Stimulated activated CD4-positive, alpha-beta T cell treated with anti-CD3 and anti-CD28 coated beads, Interleukin-1b, Interleukin-23, amount 100 ng/mL, for 1 hour (primary cell): ENCODE measurements at places on chromosomes 1 and 21.

DNA sequence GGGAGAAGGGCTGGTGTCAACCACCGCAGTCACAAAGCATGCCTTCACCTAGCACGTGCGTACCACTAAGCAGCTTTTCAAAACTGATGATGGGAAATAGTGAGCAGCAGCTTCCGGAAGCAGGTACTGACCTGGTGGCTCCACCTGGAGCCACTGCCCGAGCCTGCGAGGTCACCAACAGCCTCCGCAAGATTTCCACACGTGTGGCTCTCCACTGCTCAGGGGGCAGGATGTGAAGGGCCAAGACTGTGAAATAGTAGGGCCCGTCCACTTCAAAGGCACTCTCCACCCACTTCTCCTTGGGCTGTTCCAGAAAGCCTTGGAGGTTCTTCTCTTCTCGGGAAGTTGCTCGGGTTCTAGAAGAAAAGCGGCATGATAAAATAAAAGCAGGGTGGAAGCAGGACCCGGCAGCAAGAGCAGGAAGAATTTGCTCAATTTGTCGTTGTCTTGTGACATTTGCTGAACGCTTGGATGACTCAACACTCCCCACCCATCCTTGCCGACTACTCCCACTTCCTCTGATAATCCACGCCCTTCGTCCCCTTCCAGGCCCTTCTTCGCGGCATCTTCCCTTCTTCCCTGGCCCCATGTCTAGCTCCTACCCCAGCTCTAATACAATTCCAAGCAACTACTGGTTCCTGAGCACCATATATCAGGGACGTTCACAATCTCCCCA lies 124.9 kb upstream of the IFFO2 start:
- DNase-seq = no peak

DNA sequence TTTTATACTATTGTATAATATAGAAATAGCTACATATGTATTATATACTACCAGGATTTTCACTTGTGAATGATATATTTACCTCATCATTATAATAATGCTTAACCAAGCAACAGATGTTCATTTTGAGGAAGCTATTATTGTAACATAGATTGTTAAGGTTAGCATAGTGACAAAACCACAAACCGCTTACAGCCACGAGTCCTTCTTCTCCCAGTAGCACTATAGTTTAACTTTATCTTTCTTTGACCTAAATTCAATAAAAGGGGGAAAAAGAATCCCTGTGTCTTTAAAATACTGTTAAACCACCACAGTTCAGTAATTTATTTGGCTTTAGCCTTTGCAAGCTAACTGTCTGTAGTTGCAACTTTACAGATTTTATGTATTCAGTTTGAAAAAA lies 1039.4 kb upstream of the B3GALT2 start:
- DNase-seq = no peak

GRCh38 chr1:192342842-192343241 lies 26.1 kb downstream of the RGS21 start:
- DNase-seq = no peak

- DNase-seq = no peak
These were observed 130.7 kb upstream of the IGSF21 start for GRCh38 chr1:17976854-17977253.

GRCh38 chr1:40855513-40855912 lies 6.7 kb downstream of the CITED4 start:
- DNase-seq = no peak

GRCh38 chr1:182629080-182629479 lies 24.9 kb upstream of the RGS16 start:
- DNase-seq = no peak

DNA sequence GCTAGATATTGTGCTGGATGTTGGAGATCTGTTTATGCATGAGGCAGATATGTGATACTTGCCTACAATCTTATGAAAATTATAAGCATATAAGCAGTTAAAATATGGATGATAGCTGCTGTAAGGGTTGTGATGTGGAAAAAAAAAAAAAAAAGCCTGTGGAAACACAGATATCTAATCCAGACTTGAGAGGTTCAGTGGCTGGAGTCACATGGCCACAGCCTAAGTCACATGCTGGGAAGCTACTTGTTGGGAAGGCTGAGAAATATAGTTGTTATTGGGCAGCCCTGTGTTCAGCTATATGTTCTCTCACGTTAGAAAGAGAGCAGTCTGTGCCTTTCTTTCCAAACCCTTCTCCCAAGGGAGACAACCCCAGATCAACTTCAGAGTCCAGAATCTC lies 15.1 kb downstream of the RAVER2 start:
- no peak for DNase-seq

DNA sequence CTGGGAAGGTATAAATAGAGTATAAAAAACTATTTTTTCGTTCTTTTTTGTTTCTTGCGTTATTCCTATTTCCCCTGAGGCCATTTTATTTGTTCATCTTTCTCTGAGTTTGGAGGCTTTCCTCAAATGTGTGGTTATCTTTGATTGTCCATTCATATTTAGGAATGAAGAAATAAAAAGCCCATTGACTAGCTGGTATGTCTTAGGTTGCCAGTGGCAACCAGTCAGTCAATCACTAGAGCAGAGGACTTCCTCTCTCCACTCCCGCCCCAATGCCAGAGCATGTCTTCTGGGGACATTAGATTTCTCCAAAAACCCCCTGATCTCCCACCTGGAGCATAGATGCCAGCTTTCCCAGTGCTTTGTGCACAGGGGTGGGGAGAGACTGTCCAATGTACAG lies 20.7 kb upstream of the FOXE3 start:
- DNase-seq = no peak

GRCh38 chr1:155938220-155938627 lies 3.2 kb upstream of the RXFP4 start:
- no peak for DNase-seq

- no peak for DNase-seq
These were observed 107.5 kb upstream of the SIM2 start for GRCh38 chr21:36591326-36591970.

GRCh38 chr1:22163137-22163536 lies 20.2 kb upstream of the WNT4 start:
- no peak for DNase-seq
